ENCODE measurements at places on chromosomes 1 and 21. TPM values are rescaled to one million over a fixed set of nuclear protein-coding genes. Genes with fewer than 3 reads are reported as not detected.
A peak's percentile ranks its signal among the peaks of the same experiment; 100 is the strongest.

GRCh38 chr1:181497870-181498269, 14.6 kb downstream of the CACNA1E start:
- H3K4me3 ChIP-seq: no peak overlapping the region
- no peak for DNase-seq
- H3K36me3 ChIP-seq: no peaks in the 10 kb centered on the region
- H3K27me3 ChIP-seq: no peaks in the 10 kb centered on the region

DNA sequence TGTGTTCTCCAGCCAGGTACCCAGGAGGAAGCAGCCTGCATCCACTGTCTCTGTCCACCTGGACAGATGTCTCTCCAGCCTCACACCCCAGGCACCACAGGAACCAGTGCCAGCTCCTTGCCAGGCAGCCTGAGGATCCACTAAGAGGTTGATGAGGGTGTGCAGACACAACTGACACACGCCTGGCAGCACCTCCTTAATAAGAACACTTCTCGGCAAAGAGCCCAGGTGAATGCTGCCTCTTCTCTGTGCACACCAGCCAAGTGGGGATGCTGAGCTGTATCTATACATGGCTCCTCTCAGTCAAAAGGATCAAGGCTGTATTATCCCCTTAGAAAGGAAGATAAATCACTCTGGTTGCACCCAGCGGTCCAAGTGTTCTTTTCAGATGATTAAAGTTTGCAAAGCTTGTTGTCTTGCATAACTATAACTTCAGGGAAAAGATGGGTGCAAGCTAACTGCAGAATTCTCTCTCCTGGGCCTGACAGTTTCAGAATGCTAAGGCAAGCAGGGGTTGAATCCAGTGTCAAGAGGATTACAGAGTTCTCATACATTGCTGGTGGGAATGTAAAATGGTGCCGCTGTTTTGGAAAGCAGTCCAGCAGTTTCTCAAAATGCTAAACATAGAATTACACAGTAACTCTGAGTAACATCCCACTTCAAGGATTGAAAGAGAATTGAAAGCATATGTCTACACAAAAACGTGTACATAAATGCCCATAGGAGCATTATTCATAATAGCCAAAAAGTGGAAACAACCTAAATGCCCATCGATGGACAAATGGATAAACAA, 3.7 kb upstream of the CAPN8 start:
- no peaks in the 10 kb centered on the region for H3K36me3 ChIP-seq
- no peaks in the 10 kb centered on the region for H3K4me1 ChIP-seq
- DNase-seq: no peak
- no peak overlapping the region for H3K4me3 ChIP-seq

Gene CAMK1G
- 1.4 TPM for total RNA-seq

Gene USP48
- 53.6 TPM for total RNA-seq

Gene AGMAT
- total RNA-seq: 0.14 TPM

Gene SLC5A9
- not detected for total RNA-seq

Gene CHIA
- total RNA-seq: not detected

- no peak overlapping the region for H3K27ac ChIP-seq
- DNase-seq: no peak
- no peaks in the 10 kb centered on the region for H3K27me3 ChIP-seq
- H3K4me3 ChIP-seq: no peak overlapping the region
Measured at GRCh38 chr1:119276558-119276957, 92.0 kb upstream of the HAO2 start.

- H3K4me3 ChIP-seq: no peak overlapping the region
- H3K27me3 ChIP-seq: no peaks in the 10 kb centered on the region
- no peaks in the 10 kb centered on the region for H3K36me3 ChIP-seq
- no peak overlapping the region for H3K27ac ChIP-seq
Measured at GRCh38 chr1:188127507-188127906, 1298.8 kb downstream of the PLA2G4A start.

Gene PRDM16
- 0.71 TPM for total RNA-seq

GRCh38 chr1:63601912-63602311, 8.7 kb downstream of the PGM1 start:
- DNase-seq: no peak
- no peak overlapping the region for H3K4me3 ChIP-seq
- H3K4me1 ChIP-seq: no peaks in the 10 kb centered on the region
- H3K27ac ChIP-seq: no peak overlapping the region

DNA sequence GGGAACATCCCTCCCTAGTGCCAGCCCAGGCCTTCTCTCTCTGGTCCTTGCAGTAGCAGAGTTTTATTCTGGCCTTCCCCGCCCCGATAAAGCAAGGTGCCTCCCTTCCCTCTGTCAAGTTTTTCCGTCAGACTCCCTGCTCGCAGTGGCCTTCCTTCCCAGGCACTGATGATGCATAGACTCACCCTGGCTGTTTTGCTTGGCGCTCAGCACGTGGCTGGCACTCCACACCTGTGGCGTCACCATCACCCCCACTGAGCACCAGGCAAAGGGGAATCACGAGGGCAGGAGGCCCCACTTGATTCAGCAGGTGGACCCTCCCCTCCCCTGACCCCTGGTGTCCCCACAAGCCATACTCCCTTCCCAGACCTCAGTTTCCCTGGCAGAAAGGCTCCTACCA, 7.4 kb downstream of the SLC26A9 start:
- H3K27ac ChIP-seq: no peak overlapping the region
- no peaks in the 10 kb centered on the region for H3K4me1 ChIP-seq
- H3K36me3 ChIP-seq: no peaks in the 10 kb centered on the region
- DNase-seq: no peak
- no peaks in the 10 kb centered on the region for H3K27me3 ChIP-seq
- H3K4me3 ChIP-seq: no peak overlapping the region

DNA sequence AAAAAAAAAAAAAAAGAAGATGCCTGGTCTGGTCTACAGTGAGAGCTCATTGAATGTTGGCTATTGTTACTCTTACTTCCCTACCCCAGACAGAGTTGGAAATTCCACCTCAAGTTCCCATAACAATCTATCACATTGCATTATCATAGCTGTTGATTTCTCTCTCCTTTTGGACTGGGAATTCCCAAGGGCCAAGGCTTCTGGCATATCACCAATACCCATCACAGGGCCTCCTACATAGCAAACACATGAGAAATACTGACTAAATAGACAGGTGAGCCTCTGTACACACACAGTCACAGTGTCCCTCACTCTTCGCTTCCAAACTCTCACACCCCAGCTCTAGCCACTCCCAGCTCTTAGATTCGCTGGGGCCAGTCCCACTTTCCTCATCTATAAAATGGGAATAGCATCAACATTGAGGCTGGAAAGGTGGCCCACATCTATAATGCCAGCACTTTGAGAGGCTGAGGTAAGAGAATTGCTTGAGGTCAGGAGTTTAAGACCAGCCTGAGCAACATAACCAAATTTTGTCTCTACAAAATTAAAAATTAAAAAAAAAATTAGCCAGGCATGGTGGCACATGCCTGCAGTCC, 6.4 kb downstream of the PTAFR start:
- no peaks in the 10 kb centered on the region for H3K27me3 ChIP-seq
- H3K27ac ChIP-seq: no peak overlapping the region
- H3K4me1 ChIP-seq: no peaks in the 10 kb centered on the region
- H3K36me3 ChIP-seq: no peaks in the 10 kb centered on the region
- H3K4me3 ChIP-seq: no peak overlapping the region
- no peak for DNase-seq

DNA sequence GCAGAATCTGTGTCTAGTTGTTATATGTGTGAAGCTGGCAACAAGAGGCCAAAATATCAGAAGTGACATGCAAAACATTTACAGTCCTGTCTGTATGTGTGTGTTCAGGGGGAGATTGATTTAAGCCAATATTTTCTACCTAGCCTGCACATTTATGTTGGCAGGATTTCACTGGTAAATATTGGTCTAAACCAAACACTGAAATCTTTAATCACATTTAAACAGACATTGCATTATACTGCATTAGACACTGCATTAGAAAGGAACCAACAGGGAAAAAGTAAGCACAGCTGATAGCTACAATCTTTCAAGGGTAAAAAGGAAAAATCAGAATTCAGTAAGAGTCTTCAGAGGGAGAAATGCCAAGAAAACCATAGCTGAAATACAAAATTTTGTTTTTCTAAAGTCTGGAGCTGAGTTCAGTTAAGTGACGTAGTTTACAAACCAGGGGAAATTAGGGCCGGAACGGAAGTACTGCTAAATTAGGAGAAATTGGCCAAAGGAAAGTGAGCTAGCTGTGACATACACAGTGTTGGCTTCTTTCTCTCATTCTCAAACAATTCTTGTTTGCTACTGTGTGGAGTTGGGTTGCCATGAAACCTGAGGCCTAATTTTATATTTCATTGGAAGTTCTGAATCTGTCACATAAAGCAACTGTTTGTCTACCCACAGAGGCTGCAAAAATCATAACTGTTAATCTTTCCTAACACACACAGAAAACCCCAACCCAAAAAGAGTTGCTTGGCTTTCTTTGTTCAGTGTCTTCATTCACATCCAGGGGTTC, 217.3 kb upstream of the SGIP1 start:
- no peaks in the 10 kb centered on the region for H3K27me3 ChIP-seq
- H3K4me3 ChIP-seq: no peak overlapping the region
- H3K27ac ChIP-seq: peak overlapping the region; percentile 62
- DNase-seq: no peak
- no peaks in the 10 kb centered on the region for H3K36me3 ChIP-seq
- peaks cover 13% of the 10 kb centered on the region for H3K4me1 ChIP-seq

GRCh38 chr21:46221664-46222435, 6.7 kb downstream of the LSS start:
- H3K27me3 ChIP-seq: no peaks in the 10 kb centered on the region
- H3K36me3 ChIP-seq: no peaks in the 10 kb centered on the region
- peaks cover 16% of the 10 kb centered on the region for H3K4me1 ChIP-seq
- peak; percentile 55 for DNase-seq
- H3K4me3 ChIP-seq: no peak overlapping the region
- no peak overlapping the region for H3K27ac ChIP-seq

Gene TMEM200B
- 30.0 TPM for total RNA-seq

Gene C1orf21
- total RNA-seq: 80.3 TPM

Gene A3GALT2
- not detected for total RNA-seq
